Foreskin keratinocyte (primary cell): ENCODE measurements at places on chromosomes 7 and 10. TPM values are rescaled to one million over a fixed set of nuclear protein-coding genes. Genes with fewer than 3 reads are reported as not detected.

MBL2 gene
- total RNA-seq, result not detected in 2 replicates

- peak; percentile 68 for DNase-seq
These were observed 273.7 kb upstream of the KLF14 start for GRCh38 chr7:131007439-131008330.

EBLN1 gene
- total RNA-seq, result not detected in 2 replicates

DNA sequence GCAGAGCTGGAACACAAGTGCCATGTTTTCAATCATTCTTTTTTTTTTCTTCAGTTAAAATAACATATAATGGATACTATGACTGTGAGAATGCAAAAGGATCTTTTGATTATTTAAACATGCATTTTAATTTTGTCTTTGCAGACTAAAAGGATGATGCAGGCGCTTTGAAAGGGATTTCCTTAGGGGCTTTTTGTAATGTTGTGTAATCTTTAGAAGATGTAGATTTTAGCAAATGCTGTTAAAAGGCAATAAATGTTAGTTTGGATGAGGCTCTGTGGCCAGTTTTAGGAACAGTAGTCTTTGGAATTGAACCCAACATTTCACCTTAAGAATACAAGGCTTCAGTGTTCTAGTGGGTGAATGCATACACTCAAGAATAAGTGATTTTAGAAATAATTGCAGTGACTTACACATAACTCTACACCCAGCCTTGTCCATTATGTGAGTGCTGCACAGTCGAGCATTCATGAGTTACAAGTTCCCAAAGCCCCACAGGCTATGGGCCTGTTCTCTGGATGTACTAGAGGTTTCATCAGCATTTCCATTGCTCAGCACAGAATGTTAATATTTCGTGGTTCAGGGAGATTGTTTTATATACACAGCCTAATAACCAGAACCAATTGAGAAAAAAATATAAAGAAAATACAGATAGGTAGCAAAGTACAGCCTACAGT lies 11.6 kb downstream of the PAPSS2 start:
- DNase-seq, result no peak

- DNase-seq, result no peak
These were observed 32.1 kb downstream of the LRRC27 start for GRCh38 chr10:132363921-132364593.
